Right renal cortex interstitium (tissue), 3 donors: ENCODE measurements at places on chromosomes 2 and 18. TPM values are rescaled to one million over a fixed set of nuclear protein-coding genes. Genes with fewer than 3 reads are reported as not detected.

The CERKL gene
- polyA plus RNA-seq: 18.3 TPM

The ZNF385B gene
- polyA plus RNA-seq: 12.7 TPM

The REG1B gene
- polyA plus RNA-seq: not detected

The SF3B1 gene
- polyA plus RNA-seq: 690 TPM

The AGXT gene
- polyA plus RNA-seq: 0.04 TPM

The LRRFIP1 gene
- 93.6 TPM for polyA plus RNA-seq

The LAMA3 gene
- 1.6 TPM for polyA plus RNA-seq

The KATNAL2 gene
- 10.3 TPM for polyA plus RNA-seq

The AFG3L2 gene
- polyA plus RNA-seq: 82.1 TPM

DNA sequence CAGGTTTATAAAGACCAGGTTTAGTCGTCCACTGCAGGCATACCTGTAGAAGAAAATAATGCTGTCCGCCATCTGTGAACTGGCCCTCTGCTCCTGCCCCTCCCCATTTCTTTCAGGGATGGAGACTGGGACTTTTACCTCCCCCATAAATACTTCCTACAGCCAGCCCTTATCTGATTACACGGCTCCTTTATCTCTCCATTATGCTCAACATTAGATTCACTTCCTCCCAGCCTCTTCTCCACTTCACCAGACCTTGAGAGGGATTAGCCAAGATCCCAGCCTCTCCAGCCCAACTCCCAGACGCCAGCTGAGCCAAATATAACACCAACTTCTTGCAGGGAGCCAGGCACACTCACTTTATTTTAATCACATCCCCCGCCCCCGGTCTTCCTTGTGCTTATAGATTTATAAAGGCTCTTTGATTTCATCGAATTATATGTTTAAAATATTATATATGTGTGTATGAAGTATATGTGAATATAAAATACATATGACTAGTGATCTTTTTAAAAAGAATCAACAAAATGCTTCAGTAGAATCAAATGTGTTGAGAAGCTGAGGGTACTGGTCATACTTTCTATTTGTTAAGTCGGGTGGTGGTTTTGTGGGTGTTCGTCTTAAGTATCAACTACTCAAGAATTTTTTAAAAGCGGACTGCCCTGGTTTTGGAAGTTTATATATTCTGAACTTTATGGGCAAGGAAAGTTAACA lies 81.0 kb downstream of the SPRED2 start:
- no peak for DNase-seq

- no peak for DNase-seq
Measured at GRCh38 chr18:12278741-12279682, 24.9 kb downstream of the CIDEA start.

DNA sequence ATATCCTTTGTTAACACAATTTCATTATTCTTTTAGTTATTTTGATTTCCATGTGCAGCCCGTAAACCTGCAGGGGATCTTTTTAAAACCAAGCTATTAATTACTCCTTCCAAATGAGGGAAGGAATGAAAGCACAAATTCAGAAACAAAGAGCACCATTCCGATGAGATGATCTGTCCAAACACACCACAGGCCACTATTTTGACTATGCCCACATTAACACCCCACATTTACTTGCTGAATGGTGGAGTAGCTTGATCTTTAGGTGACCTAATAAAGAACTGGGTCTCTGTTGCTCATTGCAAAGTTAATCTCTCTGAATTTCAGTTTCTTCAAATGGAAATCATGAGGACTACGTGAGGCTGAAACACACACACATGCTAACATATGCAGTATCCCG lies 218.0 kb downstream of the IRS1 start:
- no peak for DNase-seq

DNA sequence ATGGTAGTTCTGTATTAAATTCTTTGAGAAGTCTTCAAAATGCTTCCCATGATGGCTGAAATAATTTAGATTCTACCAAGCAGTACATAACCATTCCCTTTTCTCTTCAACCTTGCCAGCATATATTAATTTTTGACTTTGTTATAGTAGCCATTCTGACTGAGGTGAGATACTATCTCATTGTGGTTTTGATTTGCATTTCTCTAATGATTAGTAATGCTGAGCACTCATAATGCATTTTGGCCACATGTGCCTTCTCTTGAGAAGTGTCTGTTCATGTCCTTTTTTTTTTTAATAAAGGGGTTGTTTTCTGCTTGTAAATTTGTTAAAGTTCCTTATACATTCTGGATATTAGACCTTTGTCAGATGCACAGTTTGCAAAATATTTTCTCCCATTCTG lies 173.9 kb downstream of the CALCRL start:
- no peak for DNase-seq

DNA sequence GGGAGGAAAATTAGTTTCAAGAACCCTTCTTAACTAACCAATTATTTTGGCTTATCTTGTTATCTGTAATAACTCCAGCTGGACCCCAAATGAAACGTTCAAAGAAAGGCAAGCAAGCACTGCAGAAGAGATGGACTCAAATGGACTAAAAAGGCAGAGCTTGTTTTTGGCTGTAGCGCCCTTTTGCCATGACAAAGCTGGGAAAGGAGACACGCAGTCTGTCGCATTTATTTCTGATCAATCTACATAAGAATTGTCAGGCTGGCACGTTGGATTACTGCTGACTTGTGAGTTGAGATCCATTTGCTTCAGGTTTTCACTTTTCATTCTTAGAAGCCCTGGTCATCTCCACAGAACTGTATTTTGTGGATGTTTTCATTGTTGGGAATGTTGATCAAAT lies 402.9 kb downstream of the TMEM182 start:
- DNase-seq: no peak

- DNase-seq: no peak
Measured at GRCh38 chr2:9552219-9553178, 3.1 kb downstream of the ADAM17 start.

DNA sequence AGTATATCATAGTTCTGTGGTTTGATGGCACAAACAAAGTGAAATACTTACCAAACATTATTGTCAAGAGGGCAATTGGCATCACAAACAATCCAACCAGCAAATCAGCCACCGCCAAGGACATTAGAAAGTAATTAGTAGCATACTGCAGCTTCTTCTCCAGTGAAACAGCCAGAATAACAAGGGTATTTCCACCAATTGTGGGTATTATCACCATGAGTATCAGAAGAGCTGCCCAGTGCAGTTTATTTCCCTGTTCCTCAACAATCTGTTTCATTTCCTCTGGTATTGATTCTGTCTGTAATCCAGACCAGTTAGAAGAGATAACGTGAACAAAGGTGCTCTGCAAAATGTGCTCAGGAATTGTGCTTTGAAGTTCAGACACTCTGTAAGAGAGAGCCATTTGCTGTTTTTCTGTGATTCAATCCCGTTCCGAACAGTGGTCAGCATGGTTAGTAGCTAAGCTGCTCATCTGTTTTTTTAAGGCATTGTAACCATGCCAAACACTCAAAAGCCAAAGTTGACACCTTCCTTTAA lies 1.4 kb downstream of the HTR2B start:
- DNase-seq: no peak

DNA sequence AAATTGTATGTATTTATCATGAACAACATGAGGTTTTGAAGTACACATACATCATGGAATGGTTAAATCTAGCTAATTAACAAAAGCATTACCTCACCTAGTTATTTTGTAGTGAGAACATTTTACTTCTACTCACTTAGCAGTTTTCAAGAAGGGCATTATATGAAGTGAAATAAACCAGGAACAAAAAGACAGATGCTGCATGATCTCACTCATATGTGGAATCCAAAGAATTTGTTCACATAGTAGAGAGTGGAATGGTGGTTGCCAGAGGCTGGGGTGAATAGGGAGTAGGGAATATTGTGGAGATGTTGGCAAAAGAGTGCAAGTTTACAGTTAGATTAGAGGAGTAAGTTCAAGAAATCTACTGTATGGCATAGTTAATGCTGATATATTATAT lies 292.0 kb downstream of the ASXL3 start:
- DNase-seq: no peak

DNA sequence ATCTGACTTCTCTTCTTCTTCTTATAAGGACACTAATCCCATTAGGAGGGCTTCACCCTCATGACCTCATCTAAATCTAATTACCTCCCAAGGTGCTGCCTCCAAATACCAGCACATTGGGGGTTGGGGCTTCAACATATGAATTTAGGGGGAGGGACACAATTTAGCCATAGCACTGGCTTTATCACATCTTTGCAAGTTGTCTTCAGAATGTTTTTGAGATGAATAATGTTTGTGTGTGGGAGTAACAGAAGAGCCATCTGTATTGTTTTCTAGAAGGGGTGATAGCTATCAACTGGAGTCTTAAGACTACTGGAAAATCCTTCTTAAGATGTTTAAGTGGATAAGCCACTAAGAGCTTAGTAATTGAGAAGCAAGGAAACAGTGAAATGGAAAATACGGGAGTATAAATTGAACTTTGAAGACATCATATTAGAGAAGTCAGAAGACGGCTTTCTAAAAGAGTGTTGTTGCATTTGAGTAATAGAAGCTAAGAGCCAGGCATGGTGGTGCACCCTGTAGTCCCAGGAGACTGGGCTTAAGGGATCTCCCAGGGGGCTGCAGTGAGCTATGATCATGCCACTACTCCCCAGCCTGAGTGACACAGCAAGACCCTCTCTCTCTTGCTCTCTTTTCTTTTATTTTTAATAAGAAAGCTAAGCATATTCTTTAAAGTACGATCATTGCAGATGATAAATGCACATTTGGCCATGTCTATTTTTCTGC lies 32.6 kb upstream of the B3GNT2 start:
- no peak for DNase-seq

- no peak for DNase-seq
Measured at GRCh38 chr2:219783359-219783975, 156.0 kb downstream of the SLC4A3 start.

DNA sequence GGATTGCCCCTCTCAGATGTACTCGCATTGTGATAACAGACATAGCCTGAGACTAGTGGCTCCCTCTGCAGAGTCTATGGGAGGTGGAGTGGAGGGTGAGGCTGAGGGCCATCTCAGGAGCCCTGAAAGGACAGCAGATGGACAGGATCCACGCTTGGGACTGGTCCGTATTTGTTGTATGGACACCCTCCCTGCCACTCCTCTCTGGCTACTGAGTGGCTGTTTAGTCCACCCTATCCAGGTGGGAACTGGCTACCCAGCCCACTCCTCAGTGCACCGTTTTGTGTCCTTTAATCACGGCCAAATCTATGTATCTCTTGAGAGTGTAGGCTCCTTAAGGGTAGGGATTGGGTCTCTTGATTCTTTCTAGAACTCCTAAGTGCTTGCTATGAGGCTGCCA lies 4.5 kb upstream of the GLI2 start:
- DNase-seq: no peak

- no peak for DNase-seq
Measured at GRCh38 chr2:46487667-46488335, 8.4 kb downstream of the TMEM247 start.

- DNase-seq: no peak
Measured at GRCh38 chr2:140876015-140876414, 1254.8 kb downstream of the LRP1B start.

DNA sequence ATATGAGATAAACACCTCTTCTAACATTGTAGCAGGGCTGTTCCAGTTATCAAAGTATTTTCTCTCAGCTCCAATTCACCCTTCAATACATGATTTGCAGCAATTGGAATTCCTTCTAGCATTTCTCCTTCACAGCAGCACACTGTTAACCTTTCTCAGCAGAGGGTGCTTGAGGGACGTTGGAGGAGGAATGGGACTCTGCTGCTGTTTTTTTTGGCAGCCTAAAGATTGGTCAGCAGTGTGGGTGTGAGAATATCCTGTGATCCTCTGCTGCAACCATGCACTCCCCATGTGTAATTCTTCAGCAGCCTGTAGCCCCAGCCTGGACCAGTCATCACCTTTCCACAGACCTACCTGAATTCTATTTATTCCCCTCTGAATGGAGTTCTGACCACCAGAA lies 1708.9 kb upstream of the CELF4 start:
- DNase-seq: no peak

- DNase-seq: no peak
Measured at GRCh38 chr2:212484563-212485080, 54.0 kb downstream of the ERBB4 start.

DNA sequence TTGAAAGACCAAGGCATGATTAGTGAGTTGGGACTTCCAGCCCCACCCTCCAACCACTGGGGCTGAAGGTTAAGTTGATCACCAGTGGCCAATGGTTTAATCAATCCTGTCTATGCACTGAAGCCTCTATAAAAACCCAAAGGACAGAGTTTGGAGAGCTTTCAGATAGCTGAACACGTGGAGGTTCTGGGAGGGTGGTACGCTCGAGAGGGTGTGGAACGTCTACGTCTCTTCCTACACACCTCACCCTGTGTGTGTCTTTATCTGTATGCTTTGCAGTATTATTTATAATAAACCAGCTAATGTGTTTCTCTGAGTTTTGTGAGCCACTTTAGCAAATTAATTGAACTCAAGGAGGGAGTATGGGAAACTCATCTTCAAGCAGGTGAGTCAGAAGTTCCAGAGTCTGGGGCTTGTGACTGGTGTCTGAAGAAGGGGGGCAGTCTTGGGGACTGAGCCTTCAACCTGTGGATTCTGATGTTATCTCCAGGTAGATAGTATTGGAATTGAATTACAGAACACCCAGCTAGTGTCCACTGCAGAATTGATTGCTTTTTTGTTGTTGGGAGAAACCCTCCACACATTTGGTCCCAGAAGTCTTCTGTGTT lies 20.3 kb downstream of the ACTR3 start:
- no peak for DNase-seq

- peak; percentile 31 for DNase-seq
Measured at GRCh38 chr18:34787931-34788532, 77.9 kb downstream of the DTNA start.

DNA sequence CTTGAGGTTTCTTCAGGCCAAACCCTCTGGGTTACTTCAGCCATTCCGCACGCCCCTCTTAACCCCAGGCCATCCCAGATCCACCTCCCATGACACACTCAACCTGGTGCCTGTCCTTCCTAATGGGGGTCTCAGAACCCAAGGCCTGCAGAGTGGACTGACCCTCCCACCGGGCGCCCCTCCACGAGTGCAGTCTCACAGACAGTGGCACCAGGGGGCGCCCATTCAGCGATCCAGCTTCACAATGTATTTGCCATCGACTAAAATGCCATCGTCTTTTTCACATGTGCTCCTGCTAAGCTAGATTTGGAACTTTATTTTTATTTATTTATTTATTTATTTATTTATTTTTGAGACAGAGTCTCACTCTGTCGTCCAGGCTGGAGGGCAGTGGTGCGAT lies 38.5 kb downstream of the INPP5D start:
- no peak for DNase-seq

DNA sequence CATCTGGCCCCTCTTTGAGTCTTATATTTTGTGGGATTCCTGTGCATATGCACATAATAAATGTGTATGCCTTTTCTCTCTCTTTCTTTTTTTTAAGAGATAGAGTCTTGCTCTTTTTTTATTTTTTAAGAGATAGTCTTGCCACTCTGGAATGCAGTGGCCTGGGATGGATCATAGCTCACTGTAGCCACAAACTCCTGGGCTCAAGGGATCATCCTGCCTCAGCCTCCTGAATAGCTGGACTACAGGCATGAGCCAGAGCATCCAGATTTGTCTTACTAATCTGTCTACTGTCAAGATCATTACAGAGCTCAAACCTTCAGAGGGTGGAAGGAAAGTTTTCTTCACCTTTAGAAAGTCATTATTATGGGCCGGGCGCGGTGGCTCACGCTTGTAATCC lies 342.2 kb upstream of the LRRTM4 start:
- no peak for DNase-seq
